T-cell (primary cell): ENCODE measurements at places on chromosomes 7 and 10. TPM values are rescaled to one million over a fixed set of nuclear protein-coding genes. Genes with fewer than 3 reads are reported as not detected.

- no peak for DNase-seq
These were observed 16.9 kb downstream of the DYDC2 start for GRCh38 chr10:80373502-80373901.

GRCh38 chr10:124674768-124675222, 69.4 kb downstream of the FAM53B start:
- DNase-seq: no peak

- DNase-seq: no peak
These were observed 101.4 kb downstream of the PPP1R17 start for GRCh38 chr7:31788445-31788844.

Gene KCNMA1
- total RNA-seq: 0.14 TPM
